NCI-H2081 treated with DMSO at 0.1 percent for 48 hours (cell line): ENCODE measurements at places on chromosomes 3 and 15.

- no peak for DNase-seq
Observed at GRCh38 chr3:141261472-141262307, 30.1 kb downstream of the PXYLP1 start.

GRCh38 chr3:168405288-168405687, 309.6 kb upstream of the GOLIM4 start:
- no peak for DNase-seq

GRCh38 chr3:122342803-122343202, 17.8 kb downstream of the CSTA start:
- no peak for DNase-seq

DNA sequence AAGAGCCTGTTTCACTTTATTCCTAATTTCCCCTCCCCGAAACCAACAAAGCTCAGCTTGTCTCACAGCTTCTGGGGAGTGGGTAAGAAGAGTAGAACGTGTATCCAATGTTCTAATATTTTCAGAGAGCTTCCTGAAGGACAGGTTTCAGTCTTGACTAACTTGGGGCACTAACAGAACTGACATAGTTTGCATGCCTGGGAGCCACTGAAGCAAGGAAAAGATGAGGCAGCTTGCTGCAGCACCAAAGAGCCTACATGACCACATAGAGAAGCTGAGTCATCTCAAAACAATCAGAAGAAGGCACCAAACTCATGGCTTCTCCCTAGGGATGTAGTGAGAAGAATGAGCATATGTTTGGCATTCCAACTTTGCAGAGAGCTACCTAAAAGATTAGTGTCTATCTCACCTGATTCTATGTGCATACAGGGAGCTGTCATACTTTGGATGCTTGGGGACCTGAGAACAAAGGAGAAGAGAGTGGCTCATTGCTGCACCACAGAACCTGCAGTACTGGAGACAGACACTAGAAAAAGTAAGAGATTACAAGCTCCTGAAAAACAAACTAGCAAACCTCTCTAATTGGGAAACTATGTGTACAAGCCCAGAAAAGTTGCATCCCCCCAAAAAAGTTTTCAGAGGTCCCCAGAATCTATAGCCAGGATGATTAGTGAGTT, 86.9 kb downstream of the DCLK3 start:
- DNase-seq = no peak

DNA sequence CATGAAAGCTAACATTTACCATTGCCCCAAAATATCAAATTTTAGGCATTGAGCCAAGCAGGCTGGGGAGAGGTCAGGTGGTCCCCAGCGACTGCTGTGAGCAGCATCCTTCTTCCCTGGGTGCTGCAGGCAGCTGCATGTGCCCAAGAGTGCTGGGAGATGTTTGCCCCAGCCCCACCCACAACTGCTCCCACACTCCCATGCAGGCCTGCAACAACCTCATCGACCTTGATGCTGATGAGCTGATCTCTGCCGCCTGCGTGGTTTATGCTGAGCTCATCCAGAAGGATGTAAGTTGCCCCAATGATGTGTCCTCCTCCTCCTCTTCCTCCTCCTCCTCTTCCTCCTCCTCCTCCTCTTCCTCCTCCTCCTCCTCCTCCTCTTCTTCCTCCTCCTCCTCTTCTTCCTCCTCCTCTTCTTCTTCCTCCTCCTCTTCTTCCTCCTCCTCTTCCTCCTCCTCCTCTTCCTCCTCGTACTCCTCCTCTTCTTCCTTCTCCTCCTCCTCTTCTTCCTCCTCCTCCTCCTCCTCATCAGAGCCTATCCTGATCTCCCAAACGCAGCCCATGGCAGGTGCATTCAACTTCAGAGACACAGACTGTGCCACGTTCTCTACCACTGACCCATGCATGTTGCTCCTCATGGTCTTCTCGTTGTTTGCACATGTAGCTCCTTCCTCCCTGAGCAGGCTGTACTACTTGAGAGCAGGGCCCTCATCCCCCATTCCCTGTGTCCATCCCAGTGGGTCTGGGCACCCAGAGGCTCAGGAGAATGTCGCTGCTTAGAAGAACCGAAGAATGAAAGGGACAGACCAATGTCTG, 15.1 kb downstream of the TBC1D21 start:
- DNase-seq = no peak

GRCh38 chr3:23785882-23786281, 19.9 kb upstream of the UBE2E1 start:
- no peak for DNase-seq

GRCh38 chr3:159123877-159124276, 322.0 kb downstream of the MFSD1 start:
- DNase-seq = no peak

- DNase-seq = no peak
Observed at GRCh38 chr15:81098861-81099651, 35.0 kb upstream of the CFAP161 start.

DNA sequence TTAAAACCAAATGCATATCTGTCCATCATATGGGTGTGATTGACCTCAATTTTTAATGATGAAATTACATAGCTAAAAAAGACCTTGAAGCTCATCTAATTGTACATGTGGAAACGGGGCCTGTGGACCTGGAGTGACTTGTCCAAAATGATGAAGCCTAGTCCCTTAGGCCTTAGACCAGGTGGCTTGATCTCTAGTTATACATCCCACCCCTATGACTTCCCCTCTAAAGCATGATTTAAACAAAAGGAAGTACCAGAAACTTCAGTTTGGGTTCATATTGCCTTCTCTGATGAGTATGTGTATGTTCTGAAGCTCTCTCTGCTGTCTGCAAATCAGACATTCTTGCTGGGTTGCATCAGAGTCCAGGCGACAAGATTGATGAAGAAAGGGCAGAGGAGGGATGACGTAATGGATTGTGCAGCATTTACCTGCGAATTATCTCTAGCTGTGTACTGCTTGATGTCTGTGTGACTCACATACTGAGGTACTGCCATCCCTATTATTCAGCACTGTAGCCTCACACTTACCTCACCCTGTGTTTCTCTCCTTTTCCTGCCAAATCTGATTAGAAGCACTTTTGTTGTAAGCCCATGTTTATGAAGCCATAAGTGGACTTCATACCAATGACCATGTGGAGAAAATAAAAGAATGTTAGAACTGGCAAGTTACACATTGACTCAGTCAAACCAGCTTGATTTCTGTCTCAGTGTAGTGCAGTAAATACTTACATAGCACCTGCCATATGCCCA, 111.5 kb downstream of the FILIP1L start:
- peak; percentile 13 for DNase-seq

GRCh38 chr3:23676093-23676492, 129.7 kb upstream of the UBE2E1 start:
- DNase-seq = no peak

GRCh38 chr3:51686512-51687215, 15.6 kb downstream of the TEX264 start:
- DNase-seq = no peak

- DNase-seq = no peak
Observed at GRCh38 chr15:81038975-81039607, 38.4 kb downstream of the TLNRD1 start.

GRCh38 chr3:185024966-185025365, 127.9 kb downstream of the C3orf70 start:
- no peak for DNase-seq

GRCh38 chr3:10339376-10339955, 18.6 kb upstream of the SEC13 start:
- DNase-seq = no peak

DNA sequence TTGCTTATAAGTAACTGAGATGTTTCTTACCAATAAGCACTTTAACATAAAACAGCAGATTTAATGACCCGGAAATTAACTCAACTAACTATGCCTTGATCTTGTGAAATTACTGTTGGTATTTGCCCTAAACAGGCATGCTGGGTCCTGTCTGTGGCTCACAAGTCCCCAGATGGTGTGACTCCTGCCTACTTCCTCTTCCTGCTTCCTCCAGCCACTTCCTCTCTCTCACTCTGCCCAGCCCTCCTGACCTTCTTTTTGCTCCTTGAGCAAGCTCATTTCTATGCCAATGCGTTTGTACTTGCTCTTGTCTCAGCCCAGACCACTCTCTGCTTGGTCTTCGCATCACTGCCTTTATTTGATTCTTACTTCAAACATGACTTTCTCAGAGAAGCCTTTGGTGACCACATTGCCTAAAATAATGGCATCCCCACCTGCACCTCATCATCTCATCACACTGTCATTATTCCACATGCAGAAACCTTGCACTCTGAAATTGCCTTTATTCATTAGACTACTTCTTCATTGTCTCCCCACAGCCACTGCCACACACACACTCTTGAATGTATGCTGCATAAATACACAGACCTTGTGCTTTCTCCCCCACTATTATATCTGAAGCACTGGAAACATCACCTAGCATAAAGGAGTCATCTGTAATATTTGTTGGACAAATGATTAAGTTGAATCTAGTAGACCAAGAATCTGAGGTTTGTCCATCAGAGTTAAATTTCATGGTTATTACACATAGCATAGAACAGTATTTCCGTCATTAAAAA, 256.3 kb upstream of the SEMA6D start:
- no peak for DNase-seq

GRCh38 chr3:64488939-64489338, 198.9 kb downstream of the ADAMTS9 start:
- no peak for DNase-seq

- no peak for DNase-seq
Observed at GRCh38 chr15:70299931-70300869, 202.5 kb upstream of the TLE3 start.

DNA sequence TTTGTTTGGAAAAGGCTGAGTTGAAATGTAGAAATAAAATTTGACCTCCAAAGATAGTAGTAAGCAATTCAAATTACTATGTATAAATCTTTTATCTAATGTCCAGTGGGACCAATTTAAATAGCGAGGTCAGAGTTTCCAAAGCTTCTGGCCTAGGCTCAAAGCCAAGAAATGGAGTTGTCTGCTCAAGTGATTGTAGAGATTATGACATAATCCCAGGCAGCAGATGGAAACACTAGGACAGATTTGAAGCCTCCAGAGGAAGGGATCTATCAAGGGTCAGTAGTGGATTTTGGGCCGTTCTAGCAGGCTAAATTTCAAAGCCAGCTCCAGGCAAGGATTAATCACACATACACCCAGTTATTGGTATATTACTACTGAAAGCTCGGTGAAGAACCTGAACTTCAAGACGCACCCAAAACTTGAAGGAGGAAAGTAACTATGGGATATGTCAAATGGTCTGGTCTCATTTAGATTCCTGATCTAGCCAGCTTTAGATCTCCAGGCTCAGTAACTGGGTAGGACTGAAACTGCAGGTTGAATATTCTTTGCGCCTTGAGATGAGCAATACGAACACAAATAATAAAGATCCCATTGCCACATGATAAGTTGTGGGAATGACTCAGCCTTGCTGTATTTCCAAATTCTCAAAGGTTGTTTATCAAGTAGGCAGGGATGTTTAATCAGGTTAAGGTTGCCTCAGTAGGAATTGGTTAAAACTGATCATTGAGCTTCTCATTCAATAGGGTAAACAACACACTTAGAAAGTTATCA, 30.9 kb upstream of the ARRDC4 start:
- no peak for DNase-seq

DNA sequence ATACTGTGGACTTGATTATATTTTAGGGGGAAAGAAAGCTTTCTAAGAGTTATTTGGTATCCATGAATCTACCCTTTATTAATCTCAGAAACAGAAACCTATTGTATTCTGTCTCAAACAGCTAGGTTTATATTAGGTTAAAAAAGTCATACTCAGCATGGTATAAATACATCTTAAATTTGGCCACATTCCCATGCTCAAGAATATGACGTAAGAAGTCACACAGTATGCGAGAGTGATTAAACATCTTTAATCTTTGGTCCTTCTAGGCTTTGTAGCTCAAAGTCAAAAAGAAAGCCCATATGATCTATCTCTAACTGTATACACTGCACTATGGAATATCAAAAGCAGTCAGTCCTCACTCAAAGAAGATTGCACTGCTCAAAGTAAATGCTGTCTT, 131.4 kb downstream of the EPHA3 start:
- no peak for DNase-seq

DNA sequence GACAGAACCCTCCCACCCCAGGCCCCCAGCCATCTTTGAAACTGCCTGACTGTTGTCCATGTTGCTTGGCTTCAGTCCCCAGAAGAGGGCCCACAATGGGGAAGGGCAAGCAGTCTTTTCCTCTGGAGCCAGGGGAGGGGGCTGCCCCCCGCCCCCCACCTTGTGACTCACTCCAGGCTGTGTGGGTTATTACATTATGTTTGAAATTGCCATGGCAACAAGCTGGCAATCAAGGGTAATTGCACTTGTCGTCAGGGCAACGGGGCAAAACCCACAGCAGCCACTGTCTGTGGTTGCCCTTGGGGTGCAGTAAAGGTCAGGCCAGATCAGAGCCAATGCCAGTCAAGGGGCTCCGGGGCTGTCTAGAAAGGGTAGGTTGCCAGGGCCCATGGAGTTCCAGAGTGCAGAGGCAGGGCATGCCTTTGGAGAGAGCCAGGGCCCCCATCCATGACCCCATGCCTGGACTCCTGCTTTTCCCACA, 3.1 kb upstream of the CAMKV start:
- no peak for DNase-seq

DNA sequence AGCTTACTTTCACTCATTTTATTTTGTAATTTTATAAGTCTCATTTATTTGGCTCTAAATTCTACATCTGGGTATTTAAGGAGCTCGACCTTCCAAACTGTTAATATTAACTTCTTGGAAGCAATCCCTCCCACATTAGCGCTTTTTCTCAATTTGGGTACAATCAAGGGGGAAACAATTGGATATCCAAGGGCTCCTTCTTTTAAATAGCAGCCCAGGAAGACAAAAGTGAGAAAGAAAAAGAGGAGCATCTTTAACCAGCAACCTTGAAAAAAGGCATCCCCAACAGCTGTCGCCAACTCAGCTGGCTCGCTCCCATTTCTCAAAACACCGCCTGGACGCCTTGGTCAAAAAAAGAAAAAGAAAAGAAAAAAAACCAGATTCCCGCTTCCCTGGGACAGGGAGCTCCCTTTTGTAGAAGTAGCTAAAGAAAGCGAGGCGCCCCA, 873 bp downstream of the C3orf70 start:
- no peak for DNase-seq
